ENCODE measurements at places on chromosomes 7 and 10.

DNA sequence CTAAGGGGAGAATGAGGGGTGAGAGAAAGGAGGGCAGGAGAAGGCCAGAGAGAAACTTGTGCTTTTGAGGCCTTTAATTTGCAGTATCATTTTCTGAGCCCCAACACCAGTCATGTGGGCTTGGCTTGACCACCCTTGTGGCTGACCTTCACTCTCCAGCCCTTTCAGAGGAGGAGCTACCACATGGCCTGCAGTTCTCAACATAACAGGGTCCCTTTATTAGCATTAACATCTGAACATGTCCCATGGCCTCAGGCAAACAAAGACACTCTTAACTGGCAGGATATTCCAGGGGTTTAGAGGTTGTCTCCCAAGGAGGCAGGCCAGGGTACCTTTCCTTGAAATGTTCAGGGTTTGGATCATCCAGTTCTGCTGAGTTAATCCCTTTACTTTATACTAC is 6.7 kb downstream of the ZNF713 start:
- DNase-seq = no peak

GRCh38 chr7:47666164-47666862 is 84.4 kb upstream of the TNS3 start:
- peak; percentile 73 for DNase-seq

- no peak for DNase-seq
Measured at GRCh38 chr7:20064181-20064970, 152.8 kb downstream of the MACC1 start.

- DNase-seq = peak; percentile 28
Measured at GRCh38 chr7:135712182-135712782, 15.7 kb downstream of the SLC13A4 start.

GRCh38 chr10:31071232-31072005 is 39.8 kb upstream of the ZNF438 start:
- DNase-seq = no peak

DNA sequence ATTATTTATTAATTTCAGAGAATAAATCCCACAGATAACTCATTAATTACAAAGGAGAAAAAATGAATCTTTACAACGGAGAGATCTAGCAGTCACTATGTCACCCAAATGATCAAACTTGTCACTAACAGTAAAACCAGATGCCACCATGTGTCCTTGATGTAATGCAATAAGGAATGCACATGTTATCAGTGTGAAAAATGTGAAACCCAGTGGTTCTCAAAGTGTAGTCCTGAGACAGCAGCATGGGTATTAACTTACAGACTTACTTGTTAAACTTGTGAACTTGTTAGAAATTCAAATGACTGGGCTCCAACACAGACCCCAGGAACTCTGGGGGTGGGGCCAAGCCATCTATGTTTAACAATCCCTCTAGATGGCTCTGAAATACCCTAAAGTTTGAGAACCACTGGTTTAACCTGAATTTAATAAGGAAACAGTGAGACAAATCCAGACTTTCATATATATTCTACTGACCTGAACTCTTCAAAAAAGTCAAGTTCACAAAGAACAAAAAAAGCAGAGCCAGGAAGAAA is 77.4 kb downstream of the RNLS start:
- DNase-seq = no peak

DNA sequence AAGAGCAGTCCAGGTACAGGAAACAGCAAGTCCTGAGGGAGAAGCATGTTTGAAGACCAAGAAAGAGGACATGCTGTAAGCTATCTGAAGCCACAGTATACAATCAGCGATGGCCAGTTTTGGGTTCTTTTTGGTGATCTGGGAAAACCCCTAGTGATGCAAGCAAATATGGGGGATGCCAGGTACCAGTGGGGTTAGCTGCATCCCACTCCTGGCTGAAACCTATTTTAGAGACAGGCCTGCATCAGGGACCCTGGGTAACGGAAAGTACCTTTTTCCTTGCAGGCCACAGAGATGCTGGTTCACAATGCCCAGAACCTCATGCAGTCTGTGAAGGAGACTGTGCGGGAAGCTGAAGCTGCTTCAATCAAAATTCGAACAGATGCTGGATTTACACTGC is 32.9 kb downstream of the AP3M1 start:
- DNase-seq = no peak

DNA sequence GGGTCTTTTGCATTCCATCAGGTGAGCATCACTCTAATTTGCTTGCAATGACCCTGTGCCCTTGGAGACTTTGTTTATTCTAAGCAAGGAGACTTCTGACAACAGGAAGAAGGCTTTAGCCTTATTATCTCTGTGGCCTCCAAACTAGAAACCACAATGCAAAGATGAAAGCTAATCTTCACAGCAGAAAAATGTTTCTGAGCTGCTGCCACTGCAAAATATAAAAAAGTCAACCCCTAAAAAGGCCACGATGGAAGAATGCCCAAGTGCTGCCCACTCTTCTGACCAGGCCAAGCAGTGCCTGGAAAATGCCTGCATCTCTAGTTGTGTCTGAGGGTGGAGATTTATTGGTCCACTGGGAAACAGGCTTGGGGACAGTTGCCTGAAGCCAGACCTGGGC is 299.9 kb downstream of the C7orf25 start:
- DNase-seq = no peak

DNA sequence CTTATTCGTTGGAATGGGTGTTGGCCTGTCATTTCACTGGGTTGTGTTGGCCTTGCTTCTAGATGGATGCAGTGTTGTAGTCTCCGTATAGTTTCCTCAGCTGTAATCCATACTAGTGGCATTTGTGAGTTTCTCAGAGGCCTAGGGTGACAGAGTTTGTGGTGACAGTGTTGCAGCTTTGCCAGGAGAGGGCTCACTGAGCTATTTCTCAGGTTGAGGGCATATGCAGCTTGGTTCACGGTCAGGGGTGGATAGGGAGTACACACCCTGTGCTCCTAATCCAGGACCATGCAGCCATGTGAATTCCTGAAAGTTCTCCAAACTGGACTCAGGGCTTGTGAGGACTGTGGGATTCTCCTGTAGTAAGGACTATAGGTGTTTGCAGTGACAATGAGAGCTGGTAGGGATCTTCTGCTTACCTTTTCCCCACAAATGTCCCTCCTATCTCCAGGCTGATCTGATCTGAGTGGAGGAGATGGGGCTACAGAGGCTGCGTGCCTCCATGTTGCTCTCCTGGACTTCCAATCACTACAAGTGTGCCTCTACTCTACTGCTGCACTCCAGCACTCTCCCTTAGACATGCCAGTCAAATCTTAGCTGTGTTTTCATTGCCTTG is 229.0 kb downstream of the STK31 start:
- DNase-seq = peak; percentile 8

- no peak for DNase-seq
Measured at GRCh38 chr10:7609556-7609955, 57.2 kb downstream of the ITIH5 start.

DNA sequence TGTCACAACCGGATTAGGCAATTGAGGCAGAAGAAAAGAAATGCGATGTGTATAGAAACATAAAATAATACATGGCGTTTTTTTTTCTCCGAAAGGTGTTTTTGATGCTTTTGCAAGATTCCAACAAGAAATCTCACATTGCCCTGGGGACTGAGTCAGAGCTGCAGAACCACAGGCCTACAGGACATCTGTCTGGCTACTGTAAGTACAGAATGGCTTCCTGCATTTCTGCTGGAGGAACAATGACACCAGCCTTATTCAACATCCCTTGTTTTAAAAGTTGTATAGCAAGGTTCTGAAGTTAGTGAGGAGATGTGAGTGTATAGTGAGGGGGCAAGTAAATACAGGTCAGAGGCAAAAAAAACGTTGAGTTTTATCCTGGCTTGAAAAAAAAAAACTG is 256.4 kb downstream of the ABCA13 start:
- DNase-seq = no peak
